ENCODE measurements at places on chromosomes 12 and 14. TPM values are rescaled to one million over a fixed set of nuclear protein-coding genes. Genes with fewer than 3 reads are reported as not detected.

GRCh38 chr12:2129076-2129475 lies 76.3 kb downstream of the CACNA1C start:
- DNase-seq, result no peak
- H3K4me1 ChIP-seq, result peaks cover 11% of the 10 kb centered on the region
- no peaks in the 10 kb centered on the region for H3K36me3 ChIP-seq
- H3K4me3 ChIP-seq, result no peak overlapping the region
- no peaks in the 10 kb centered on the region for H3K27me3 ChIP-seq

DNA sequence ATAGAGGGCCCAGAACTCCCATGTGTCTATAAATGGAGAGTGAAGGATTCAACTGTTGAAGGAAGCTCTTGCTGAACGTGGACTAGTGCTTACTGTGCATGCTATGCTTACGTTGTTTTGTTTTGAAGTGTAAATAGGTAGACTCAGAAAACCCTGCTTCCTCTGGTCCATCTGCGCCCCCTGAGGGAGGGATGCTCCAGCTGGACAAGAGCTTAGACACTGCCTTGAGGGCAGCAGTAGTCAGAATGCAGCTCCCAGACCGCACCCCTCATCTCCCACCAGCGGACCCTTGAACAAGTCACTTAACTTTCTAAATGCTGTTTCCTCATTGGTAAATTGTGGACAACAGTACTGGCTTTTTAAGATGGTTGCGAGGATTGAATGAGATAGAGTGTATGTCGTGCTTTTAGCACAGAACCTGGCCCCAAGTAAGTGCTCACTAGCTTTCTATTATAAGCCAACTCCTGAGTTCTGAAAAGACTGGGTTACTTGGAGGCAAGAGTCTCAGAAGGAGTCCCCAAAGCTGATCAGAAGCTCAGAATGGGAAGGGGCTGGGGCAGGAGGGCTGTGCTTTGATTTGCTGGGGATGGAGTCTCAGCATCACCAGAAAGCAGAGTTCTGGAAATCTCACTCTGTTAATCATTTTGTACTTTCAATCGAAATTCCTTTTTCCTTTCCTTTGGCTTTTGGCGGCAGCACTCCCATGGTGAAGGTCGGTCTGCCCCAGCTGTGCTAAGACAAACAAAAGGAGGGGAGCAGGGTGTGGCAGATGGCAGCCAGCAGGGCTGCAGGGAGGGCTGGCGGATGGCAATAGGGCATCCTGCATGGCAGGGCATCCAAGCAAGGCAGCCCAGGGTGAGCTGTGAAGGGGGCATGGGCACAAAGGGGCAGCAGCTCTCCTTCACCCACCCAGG lies 15.6 kb downstream of the AGAP2 start:
- DNase-seq, result no peak
- H3K27me3 ChIP-seq, result no peaks in the 10 kb centered on the region
- H3K4me1 ChIP-seq, result peaks cover 26% of the 10 kb centered on the region
- H3K4me3 ChIP-seq, result no peak overlapping the region
- peaks cover 4% of the 10 kb centered on the region for H3K36me3 ChIP-seq

DNA sequence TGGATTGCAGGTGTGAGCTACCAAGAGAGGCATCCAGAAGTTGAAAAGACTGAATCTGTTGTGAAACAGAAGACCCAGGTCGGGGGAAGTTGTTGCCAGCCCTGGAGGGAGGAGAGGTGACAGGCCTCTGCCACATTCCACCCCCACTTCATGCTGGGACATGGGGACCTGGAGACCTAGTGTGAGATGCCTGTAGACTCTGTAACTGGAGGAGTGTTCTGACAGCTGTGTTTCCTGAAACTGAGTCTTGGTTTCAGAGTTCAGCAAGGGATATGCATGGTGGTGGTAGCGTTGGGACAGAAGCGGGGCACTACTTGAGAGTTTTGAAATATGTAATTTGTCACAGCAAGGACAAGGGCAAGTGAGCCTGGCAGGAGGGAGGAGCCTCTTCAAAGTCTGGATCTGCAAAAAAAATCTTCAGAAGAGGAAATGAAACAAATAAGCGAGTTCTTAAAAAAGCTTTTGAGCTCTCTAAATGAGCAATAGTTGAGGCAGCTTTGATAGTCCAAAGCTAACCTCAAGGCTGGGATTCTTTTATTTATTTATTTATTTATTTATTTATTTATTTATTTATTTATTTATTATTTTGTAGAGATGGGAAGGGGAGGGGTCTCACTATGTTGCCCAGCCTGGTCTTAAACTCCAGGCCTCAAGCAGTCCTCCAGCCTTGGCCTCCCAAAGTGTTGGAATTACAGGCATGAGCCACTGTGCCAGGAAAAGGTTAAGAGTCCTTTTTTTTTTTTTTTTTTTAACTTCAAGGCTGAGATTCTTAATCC lies 58.9 kb upstream of the EEA1 start:
- no peaks in the 10 kb centered on the region for H3K27me3 ChIP-seq
- no peaks in the 10 kb centered on the region for H3K36me3 ChIP-seq
- no peak for DNase-seq
- no peak overlapping the region for H3K4me3 ChIP-seq

DNA sequence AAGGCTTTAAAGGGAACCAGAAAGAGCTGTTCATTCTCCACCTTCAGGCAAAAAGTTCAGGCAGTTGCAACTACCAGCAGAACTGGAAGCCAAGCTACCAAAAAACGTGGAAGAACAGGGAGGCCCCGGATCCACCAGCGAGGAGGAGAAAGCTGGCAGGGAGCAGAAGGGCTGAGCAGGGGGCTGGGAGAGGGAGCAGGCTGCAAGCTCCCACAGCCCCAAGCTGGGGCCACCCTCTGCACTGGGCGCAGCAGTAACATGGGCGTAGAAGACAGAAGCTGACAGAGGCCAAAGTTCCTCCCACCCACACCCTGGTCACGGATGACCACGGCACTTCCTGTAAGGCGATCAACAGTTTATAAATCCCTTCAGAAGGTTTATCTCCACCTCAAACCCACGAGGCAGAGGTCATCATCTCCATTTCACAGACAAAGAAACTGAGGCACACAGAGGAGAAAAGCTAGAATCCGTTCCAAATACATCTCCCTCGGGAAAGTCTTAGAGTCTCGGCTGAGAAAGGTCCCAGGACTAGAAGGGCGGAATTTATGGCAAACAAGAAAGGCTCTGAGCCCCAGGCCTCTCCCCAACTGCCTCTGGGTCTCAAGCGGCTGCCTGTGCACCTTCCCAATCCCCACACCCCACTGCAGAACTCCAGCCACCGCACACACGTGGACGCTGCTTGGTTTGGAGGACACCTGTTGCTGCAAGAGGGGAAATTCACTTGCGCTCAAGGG lies 1.8 kb downstream of the CCDC85C start:
- peaks cover 4% of the 10 kb centered on the region for H3K27me3 ChIP-seq
- peak overlapping the region; percentile 97 for H3K27ac ChIP-seq
- peaks cover 83% of the 10 kb centered on the region for H3K4me1 ChIP-seq
- peak overlapping the region; percentile 73 for H3K4me3 ChIP-seq
- no peaks in the 10 kb centered on the region for H3K36me3 ChIP-seq
- DNase-seq, result no peak

DNA sequence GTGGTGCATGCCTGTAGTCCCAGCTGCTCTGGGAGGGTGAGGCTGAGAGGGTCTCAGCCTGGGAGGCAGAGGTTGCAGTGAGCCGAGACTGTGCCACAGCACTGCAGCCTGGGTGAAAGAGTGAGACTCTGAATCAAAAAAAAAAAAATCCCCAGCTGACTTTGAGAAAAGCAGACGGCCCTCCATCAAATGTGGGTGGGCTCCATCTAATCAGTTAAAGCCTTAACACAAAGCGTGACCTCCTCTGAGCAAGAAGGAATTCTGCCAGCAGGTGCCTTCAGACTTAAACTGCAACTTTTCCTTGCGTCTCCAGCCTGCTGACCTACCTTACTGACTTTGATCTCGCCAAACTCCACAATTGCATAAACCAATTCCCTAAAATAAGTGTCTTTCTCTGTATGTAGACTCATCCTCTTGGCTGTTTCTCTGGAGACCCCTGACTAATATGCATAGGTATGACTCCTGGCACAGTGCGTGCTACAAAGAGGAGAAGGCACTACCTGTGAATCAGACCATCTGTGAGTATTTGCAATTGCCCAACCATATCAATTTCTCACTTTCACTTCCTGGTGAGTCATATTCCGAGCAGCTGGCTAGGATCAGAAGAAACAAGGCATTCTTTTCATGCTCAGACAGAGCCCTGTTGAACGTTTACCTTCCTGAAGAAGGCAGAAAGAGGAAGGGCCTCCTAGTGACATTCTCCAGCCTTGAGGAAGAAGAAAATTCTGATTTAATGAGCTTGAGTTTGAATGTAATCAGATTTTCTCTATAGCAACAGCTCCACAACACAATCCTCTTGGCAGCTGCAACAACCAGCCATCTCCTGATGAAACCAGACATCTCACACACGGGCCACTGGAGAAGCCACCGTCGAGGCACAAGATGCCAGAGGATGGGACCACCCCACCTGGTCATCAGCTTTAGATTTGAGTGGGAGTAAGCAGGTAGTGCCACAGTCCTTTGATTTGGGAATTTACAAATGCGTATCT lies 54.3 kb downstream of the CLMN start:
- peaks cover 3% of the 10 kb centered on the region for H3K4me1 ChIP-seq
- peak overlapping the region; percentile 37 for H3K4me3 ChIP-seq
- peak overlapping the region; percentile 70 for H3K27ac ChIP-seq
- no peaks in the 10 kb centered on the region for H3K27me3 ChIP-seq

DNA sequence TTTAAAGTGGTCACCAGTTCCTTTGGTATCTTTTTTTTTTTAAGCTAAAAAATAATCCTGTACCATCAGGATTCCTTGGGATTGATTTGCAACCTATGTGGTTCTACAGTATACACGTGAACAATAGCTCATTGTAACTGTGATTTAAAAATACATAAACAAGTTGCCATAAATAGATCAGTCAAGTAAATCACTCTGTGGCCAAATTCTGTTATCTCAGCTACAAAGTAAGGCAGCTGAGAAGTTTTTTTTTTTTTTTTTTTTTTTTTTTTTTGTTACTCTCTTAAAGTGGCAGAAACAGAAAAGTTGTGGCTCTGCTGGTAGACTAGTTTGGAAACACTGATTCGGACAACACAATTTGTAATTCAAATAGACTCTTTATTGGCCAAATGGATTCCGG lies 104.5 kb downstream of the PRICKLE1 start:
- H3K27me3 ChIP-seq, result peaks cover 30% of the 10 kb centered on the region
- no peak for DNase-seq
- H3K4me1 ChIP-seq, result peaks cover 6% of the 10 kb centered on the region
- H3K36me3 ChIP-seq, result no peaks in the 10 kb centered on the region
- H3K27ac ChIP-seq, result no peak overlapping the region

SDR9C7 gene
- 2.9 TPM for total RNA-seq

Data from esophagus squamous epithelium (tissue), 5 donors.